Activated gamma-delta T cell treated with Interleukin-2 at 50 U/mL for 16 hours (primary cell): ENCODE measurements at places on chromosomes 6 and 20.

- DNase-seq = no peak
Measured at GRCh38 chr20:46255440-46256104, 52.7 kb downstream of the CDH22 start.

DNA sequence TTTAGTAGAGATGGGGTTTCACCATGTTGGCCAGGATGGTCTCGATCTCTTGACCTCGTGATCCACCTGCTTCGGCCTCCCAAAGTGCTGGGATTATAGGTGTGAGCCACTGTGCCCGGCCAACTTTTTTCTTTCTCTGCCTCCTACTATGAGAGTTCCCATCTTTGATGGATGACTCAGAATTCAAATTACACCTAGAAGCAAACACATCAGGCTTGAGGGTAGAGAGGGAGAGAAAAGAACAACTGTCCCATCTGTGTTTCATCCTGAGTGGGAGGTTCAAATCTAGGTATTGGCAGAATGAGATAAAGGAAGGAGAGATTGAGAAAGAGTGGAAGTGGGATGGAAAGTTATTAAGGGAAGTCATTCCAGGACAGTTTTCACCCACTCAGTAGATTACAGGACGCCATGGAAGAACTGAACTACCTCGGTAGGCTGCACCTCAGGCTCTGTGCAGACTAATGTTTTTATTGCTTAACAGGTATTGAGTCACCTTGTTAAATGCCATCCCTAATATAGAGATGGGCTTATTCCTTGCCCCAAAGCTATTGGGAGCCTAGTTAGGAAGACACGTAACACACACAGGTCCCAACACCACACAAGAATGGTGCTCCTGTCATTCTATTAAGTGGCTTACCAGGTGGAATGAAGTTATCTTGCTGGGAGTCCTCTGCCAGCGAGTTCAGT is 275.7 kb downstream of the SOX4 start:
- DNase-seq = no peak

DNA sequence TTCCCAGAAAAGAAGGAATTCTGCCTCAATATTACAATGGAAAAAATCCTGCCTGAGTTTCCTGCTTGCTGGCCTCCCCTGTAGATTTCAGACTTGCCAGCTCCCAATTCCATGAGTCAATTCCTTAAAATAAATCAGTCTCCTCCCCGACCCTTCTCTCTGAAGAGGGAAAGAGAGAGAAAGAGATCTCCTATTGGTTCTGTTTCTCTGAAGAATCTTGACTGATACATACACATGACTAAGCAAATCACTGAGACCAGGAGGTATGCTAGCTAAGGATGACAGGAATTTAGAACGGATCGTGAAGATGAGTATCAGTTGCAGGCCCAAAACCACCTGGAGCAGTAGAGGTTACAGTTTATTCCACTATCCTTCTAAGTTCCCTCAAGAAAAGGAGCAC is 11.3 kb upstream of the RBM24 start:
- no peak for DNase-seq

- no peak for DNase-seq
Measured at GRCh38 chr20:573414-574296, 30.1 kb upstream of the CSNK2A1 start.

GRCh38 chr20:41110930-41111577 is 26.3 kb upstream of the PLCG1 start:
- no peak for DNase-seq

- DNase-seq = no peak
Measured at GRCh38 chr6:50437901-50438300, 275.4 kb upstream of the TFAP2D start.

- DNase-seq = no peak
Measured at GRCh38 chr6:107066697-107067659, 39.0 kb downstream of the MTRES1 start.
